ENCODE measurements at places on chromosomes 7 and 10.

GRCh38 chr10:93742633-93743349 is 14.9 kb upstream of the LGI1 start:
- H3K27me3 ChIP-seq, result no peaks in the 10 kb centered on the region
- no peak for DNase-seq
- H3K4me3 ChIP-seq, result no peak overlapping the region
- no peaks in the 10 kb centered on the region for H3K36me3 ChIP-seq
- H3K4me1 ChIP-seq, result no peaks in the 10 kb centered on the region
- no peak overlapping the region for H3K27ac ChIP-seq

GRCh38 chr7:130956417-130957136 is 222.6 kb upstream of the KLF14 start:
- peak overlapping the region; percentile 10 for H3K4me3 ChIP-seq
- no peak for DNase-seq
- peaks cover 93% of the 10 kb centered on the region for H3K4me1 ChIP-seq
- H3K27ac ChIP-seq, result peak overlapping the region; percentile 76
- H3K36me3 ChIP-seq, result no peaks in the 10 kb centered on the region

GRCh38 chr10:114002422-114002821 is 41.2 kb upstream of the ADRB1 start:
- DNase-seq, result no peak
- no peak overlapping the region for H3K27ac ChIP-seq
- H3K4me1 ChIP-seq, result peaks cover 11% of the 10 kb centered on the region
- no peaks in the 10 kb centered on the region for H3K36me3 ChIP-seq
- H3K4me3 ChIP-seq, result no peak overlapping the region
- H3K27me3 ChIP-seq, result no peaks in the 10 kb centered on the region

DNA sequence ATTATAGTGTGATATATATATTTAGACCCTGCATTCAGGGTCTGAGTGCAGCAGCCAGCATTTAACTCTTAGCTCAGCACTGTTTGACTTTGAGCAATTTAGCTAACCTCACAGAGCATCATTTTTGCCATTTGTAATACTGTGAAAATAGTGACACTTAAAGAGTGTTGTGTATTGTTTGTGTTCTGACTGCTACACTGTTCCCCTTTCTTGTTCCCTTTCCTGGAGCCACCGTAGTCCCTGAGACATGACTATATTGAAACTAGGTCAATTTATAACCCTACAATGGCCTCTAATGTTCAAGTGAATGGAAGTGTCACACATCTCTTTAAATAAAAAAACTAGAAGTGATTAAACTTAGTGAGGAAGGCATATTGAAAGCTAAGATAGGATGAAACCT is 20.3 kb upstream of the CD36 start:
- no peaks in the 10 kb centered on the region for H3K36me3 ChIP-seq
- DNase-seq, result no peak
- no peaks in the 10 kb centered on the region for H3K27me3 ChIP-seq
- H3K27ac ChIP-seq, result no peak overlapping the region

DNA sequence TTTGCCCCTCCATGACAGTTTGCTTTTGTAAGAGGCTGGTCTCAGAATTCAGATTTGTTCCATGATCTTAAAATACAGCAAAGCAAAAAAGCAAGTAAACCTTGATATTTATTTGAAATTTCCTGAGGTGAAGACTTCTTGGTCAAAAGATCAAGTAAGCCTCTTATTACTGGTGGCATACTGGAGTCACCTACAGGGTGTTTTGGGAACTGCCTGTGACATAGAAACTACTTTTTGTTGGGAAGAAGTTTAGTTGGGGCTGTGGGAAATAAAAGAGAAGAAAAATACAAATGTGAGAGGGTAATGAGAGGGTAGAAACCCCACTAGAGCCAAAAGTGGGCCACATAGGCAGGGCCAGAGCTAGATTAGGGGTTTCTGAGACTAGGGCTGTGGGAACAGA is 217.9 kb downstream of the OTUD1 start:
- no peak overlapping the region for H3K27ac ChIP-seq
- H3K36me3 ChIP-seq, result no peaks in the 10 kb centered on the region
- DNase-seq, result no peak
- no peaks in the 10 kb centered on the region for H3K27me3 ChIP-seq
- no peaks in the 10 kb centered on the region for H3K4me1 ChIP-seq
- no peak overlapping the region for H3K4me3 ChIP-seq

- H3K4me1 ChIP-seq, result peaks cover 99% of the 10 kb centered on the region
- H3K27me3 ChIP-seq, result no peaks in the 10 kb centered on the region
- no peak overlapping the region for H3K4me3 ChIP-seq
- DNase-seq, result no peak
Measured at GRCh38 chr10:110865186-110865808, 6.4 kb upstream of the PDCD4 start.

GRCh38 chr10:96511044-96511945 is 2.4 kb downstream of the TLL2 start:
- no peak overlapping the region for H3K27ac ChIP-seq
- no peak for DNase-seq
- H3K4me3 ChIP-seq, result no peak overlapping the region
- no peaks in the 10 kb centered on the region for H3K36me3 ChIP-seq
- H3K27me3 ChIP-seq, result peaks cover 10% of the 10 kb centered on the region
- peaks cover 23% of the 10 kb centered on the region for H3K4me1 ChIP-seq

DNA sequence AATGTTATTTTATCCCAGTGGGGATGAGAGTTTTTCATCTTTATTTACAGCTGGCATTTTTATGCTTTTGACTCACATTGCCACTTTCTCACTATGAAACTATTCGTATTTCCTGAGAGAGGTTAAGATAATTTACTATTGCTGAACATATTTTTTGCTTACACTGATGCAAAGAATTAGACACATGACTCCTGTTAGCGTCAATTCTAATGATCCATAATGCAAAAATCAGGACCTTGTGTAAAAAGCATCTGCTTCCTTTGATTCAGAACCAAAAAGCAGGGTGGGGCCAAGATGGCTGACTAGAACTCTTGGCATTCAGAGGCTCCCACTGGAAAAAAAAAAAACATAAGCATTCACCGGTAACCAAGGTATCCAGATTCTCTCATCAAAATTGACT is 464.8 kb downstream of the SEMA3D start:
- no peaks in the 10 kb centered on the region for H3K4me1 ChIP-seq
- no peak overlapping the region for H3K4me3 ChIP-seq
- no peaks in the 10 kb centered on the region for H3K27me3 ChIP-seq
- no peak for DNase-seq
- no peak overlapping the region for H3K27ac ChIP-seq

DNA sequence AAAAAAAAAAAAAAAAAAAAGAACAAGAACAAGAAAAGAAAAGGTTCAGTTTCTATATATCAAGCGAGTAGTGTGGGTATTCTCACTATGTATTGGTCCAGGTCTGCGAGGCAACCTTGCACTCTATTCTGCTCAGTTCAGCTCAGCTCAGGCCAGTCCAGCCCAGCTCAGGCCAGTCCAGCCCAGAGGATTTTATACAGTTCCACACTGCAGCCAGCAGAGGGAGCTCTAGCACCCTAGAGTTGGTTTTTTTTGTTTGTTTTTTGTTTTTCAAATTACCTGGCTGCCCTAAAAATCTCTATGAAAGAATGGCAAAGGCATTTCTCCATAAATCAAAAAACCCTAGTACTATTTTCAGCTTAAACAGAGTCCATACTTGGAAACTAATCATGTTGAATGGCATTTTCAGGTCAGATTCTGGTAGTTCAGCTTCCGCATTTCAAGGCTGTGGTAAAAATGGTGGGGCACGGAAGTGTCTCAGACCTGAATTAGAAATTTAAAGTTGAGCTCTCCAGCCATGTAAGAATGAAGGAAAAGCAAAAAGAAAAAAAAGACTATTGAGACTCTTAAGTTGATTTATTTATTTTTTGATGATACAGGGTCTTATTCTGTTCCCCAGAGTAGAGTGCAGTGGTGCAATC is 55.2 kb upstream of the GSDME start:
- no peak overlapping the region for H3K27ac ChIP-seq
- H3K27me3 ChIP-seq, result no peaks in the 10 kb centered on the region
- DNase-seq, result peak; percentile 44
- no peaks in the 10 kb centered on the region for H3K4me1 ChIP-seq
- no peak overlapping the region for H3K4me3 ChIP-seq
- peaks cover 63% of the 10 kb centered on the region for H3K36me3 ChIP-seq

DNA sequence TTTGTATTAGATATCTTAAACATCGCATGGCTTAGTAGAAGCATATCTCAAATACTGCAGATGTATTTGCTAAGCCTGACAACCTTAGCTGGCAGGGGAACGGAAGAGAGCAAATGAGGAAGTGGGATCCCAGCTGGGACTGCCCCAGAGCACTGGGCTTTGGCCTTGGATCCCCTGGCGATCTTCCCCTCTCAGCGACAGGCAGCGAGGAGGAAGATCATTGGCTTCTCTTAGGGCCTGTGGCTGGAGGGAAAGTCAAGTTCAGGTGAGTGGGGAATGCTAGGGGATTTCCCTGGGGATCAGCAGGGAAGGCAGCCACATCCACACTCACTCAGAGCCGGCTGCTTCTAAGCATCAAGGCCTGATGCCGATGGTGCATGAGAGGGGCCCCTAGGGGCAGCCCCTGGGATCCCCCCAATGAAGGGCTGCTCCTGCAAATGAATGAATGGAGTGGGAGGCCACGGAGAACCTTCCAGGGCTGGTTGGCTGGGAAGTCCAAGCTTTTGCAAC is 42.0 kb downstream of the LYZL2 start:
- H3K4me1 ChIP-seq, result no peaks in the 10 kb centered on the region
- no peak overlapping the region for H3K27ac ChIP-seq
- no peak overlapping the region for H3K4me3 ChIP-seq
- no peaks in the 10 kb centered on the region for H3K27me3 ChIP-seq
- no peak for DNase-seq

- no peak for DNase-seq
- H3K36me3 ChIP-seq, result no peaks in the 10 kb centered on the region
- no peaks in the 10 kb centered on the region for H3K27me3 ChIP-seq
Measured at GRCh38 chr10:87615856-87616255, 43.8 kb upstream of the PAPSS2 start.

GRCh38 chr7:155598810-155599210 is 45.7 kb upstream of the RBM33 start:
- H3K27ac ChIP-seq, result no peak overlapping the region
- no peak overlapping the region for H3K4me3 ChIP-seq
- DNase-seq, result peak; percentile 69
- H3K27me3 ChIP-seq, result no peaks in the 10 kb centered on the region

GRCh38 chr10:114881901-114882300 is 56.1 kb upstream of the TRUB1 start:
- H3K27ac ChIP-seq, result no peak overlapping the region
- no peaks in the 10 kb centered on the region for H3K4me1 ChIP-seq
- no peak for DNase-seq

- no peaks in the 10 kb centered on the region for H3K4me1 ChIP-seq
- no peak overlapping the region for H3K4me3 ChIP-seq
- H3K36me3 ChIP-seq, result no peaks in the 10 kb centered on the region
- no peak for DNase-seq
Measured at GRCh38 chr10:124075231-124075955, 18.0 kb downstream of the CHST15 start.

- peaks cover under 1% of the 10 kb centered on the region for H3K36me3 ChIP-seq
- H3K27me3 ChIP-seq, result no peaks in the 10 kb centered on the region
- peak overlapping the region; percentile 98 for H3K27ac ChIP-seq
- DNase-seq, result no peak
- peak overlapping the region; percentile 83 for H3K4me3 ChIP-seq
Measured at GRCh38 chr10:119595134-119595675, 1.6 kb downstream of the TIAL1 start.

DNA sequence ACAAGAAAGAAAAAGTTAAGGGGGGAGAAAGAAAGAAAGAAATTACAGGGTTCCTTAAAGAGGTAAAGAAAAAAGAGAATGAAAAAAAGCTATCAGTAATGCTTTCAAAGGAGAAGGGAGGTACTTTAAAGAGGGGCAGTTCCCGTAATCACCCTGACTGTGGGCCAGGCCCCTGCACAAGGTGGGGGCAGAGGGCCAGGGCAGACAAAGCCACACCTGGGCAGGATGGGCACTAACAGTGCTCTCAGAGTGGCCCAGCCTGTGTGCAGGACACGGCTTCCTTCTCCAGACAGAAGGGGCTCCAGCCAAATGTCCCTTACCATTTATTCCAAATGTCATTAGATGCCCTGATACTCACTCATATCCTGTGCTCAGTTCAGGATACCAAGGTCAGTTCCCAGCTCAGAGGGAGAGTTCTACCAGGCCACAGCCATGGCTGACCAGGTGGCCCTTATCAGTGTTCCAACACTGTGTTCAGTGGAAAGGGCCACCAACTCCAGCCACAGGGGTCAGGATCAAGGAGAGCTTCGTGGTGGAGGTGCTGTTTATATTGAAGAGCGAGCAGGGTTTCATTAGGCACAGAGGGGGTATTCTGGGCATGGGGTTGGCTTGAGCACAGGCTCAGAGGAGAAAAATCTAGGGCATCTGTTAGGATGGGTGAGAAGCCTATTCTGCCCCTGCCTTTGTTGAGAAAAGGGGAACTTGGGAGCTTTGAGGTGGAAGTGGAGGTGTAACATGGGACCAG is 29.9 kb downstream of the DPCD start:
- peaks cover 47% of the 10 kb centered on the region for H3K36me3 ChIP-seq
- no peaks in the 10 kb centered on the region for H3K4me1 ChIP-seq
- no peaks in the 10 kb centered on the region for H3K27me3 ChIP-seq

DNA sequence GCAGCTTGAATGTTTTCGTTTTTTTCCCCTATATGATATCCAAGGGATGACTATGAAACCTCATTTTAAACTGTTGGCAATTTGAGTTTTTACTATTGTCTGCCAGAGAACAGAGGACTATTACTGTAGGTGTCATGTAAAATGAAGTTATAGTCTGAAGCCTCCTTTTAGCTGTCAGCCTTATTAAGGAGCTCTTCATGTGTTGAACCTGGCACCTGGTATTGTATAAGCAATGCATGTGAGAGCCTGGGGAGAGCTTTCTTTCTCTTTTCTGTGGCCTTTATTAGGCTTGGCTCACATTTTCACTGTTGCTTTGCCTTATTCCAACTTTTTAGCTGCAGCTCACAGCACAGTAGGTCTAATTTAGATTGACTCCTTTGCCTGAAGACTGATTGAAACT is 119.1 kb upstream of the FOXP2 start:
- no peaks in the 10 kb centered on the region for H3K36me3 ChIP-seq
- H3K27me3 ChIP-seq, result no peaks in the 10 kb centered on the region
- no peak for DNase-seq
- H3K27ac ChIP-seq, result no peak overlapping the region

DNA sequence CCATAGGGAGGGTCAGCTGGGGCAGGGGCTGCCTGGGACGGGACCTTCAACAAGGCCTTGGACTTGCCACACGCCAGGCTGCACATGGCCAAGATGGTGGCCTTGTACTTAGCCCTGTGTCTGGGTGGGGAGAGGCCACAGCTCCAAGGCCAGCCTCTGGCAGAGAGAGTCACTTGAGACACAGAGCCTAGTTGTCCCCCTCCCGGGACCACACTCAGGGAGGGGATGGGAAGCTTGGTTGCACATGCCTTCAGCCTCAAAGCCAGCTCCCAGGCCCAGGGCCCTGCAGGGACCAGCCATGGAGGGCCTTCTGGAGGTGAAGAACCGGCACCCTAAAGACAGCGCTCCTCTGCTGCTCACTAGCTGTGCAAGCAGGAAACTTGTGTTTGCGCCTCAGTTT is 16.7 kb downstream of the MMRN2 start:
- H3K4me1 ChIP-seq, result no peaks in the 10 kb centered on the region
- no peak overlapping the region for H3K27ac ChIP-seq
- DNase-seq, result no peak
- H3K36me3 ChIP-seq, result no peaks in the 10 kb centered on the region
- H3K27me3 ChIP-seq, result no peaks in the 10 kb centered on the region
- H3K4me3 ChIP-seq, result no peak overlapping the region
